ENCODE measurements at places on chromosomes 2 and 18.

DNA sequence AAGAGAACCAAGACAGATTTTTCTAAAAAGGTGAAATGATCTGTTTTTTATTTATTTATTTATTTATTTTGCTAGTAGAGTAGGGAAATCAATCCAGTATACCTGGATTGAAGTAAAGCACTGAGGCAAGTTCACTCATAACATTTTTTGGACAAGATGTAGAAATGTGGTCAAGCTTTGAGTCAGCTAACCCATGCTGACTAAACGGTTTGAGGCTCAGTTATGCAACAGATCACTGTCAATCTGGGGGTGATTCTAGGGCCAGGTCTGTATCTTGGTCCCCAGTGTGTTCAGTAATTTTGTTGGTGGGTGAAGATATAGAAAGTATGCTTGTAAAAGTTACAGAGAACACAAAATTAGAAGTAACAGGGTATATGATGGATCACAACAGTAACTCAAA is 60.2 kb downstream of the RMDN2 start:
- peak; percentile 51 for DNase-seq

- DNase-seq: no peak
These were observed 46.4 kb downstream of the STK25 start for GRCh38 chr2:241461693-241462677.

GRCh38 chr2:177541258-177541991 is 148.9 kb downstream of the AGPS start:
- DNase-seq: no peak

DNA sequence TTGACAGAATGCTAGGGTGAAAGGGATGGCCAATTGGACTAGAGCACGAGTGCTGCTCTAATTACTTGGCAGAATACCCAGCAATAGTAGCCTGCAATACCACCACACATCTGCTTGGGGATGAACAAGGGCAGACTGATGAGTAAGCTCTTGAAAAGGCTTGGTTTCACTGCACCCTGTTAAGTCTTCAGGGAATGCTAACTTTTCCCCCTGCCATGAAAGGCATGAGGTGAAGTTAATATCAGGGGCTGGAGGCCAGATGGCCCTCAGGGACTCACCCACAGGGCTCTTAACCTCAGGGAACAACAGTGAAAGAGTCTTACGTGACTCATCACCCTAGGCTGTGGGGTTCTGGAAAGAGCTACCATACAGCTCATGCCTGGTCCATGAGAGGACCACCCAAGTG is 51.7 kb upstream of the MYL1 start:
- no peak for DNase-seq

GRCh38 chr2:98522854-98523253 is 78.2 kb downstream of the INPP4A start:
- no peak for DNase-seq

- no peak for DNase-seq
These were observed 310.4 kb upstream of the NT5C1B start for GRCh38 chr2:18899725-18900124.

- DNase-seq: no peak
These were observed 5.5 kb downstream of the ZNF396 start for GRCh38 chr18:35371412-35372195.

DNA sequence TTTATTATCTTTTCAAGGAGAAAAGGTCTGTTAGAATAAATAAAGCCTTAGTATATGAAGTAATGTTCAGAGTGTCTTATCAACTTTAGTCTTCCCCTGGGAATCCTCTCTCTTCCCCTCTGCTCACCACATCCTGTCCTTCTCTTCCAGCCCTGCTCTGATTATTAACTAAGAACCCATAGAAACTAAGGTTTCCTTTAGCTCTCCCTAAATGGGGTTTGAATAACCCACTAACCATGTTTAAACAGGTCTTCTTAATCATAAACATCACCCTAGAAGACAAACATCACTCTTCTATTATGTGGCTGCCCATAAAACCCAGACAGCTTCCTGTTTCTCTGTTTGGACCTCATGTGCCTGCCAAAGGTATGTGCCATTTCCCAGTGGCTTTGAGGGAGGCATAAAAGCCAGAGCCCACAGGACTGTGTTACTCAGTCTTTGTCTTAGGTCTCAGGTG is 50.1 kb downstream of the SLC14A1 start:
- peak; percentile 56 for DNase-seq

GRCh38 chr2:19592197-19592596 is 233.8 kb upstream of the OSR1 start:
- DNase-seq: no peak

- DNase-seq: no peak
These were observed 127.6 kb upstream of the SERPINE2 start for GRCh38 chr2:224166654-224167053.

GRCh38 chr2:138155304-138155703 is 191.0 kb downstream of the HNMT start:
- DNase-seq: no peak

DNA sequence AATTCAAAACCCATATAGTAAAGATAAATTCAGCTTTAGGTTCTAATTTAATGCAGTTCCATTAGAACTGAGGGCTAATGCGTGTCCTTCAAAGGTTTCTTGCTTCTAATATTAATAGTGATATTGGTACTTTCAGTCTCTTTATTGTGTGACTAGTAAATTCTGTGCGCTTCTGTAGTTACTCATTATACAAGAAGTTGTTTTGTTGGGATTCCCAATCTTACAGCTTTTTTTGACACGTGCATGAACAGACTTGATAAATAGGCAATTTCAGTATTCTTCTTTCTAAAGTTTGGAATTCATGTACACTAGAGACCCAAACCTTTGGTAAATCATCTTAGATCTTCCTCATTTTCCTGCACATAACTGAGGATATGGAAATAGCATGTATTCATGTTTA is 71.8 kb downstream of the HAUS1 start:
- no peak for DNase-seq

DNA sequence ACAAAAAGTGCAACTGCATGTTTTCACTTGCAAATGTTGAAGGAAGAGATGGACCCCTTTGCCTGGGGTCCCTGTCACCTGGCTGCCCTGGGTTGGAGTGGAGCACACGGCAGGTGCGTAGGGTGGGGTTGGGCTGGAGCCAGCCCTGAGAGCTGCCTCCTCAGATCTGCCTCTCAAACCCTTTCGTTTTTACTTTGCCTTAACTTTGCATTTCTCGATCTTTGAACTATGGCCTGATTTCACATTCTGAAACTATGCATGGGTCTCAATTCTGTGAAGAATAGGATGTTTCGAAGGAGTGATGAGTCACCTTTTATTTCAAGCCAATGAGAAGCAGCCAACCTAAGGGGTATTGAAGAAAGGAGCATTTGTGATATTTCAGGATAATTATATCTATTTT is 132.8 kb downstream of the ACOXL start:
- no peak for DNase-seq

DNA sequence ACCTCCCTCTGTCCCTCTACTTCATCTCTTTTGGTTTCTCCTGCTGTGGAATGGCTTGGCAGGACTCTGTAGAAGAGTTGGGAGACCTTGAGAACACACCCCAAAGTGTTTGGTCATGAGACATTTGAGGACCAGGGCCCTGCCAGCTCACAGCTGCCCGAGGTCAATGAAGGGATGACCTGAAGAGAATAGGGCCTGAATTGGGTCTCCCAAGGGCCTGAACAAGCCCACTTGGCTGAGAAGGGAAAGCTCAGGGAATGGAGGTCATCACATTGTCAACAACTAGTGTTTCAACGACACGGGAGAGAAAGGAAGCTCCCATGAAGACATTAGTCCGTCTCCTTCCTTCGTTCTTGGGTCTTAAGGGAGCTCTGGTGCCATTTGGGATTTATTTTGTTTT is 52.8 kb downstream of the TTC32 start:
- no peak for DNase-seq

DNA sequence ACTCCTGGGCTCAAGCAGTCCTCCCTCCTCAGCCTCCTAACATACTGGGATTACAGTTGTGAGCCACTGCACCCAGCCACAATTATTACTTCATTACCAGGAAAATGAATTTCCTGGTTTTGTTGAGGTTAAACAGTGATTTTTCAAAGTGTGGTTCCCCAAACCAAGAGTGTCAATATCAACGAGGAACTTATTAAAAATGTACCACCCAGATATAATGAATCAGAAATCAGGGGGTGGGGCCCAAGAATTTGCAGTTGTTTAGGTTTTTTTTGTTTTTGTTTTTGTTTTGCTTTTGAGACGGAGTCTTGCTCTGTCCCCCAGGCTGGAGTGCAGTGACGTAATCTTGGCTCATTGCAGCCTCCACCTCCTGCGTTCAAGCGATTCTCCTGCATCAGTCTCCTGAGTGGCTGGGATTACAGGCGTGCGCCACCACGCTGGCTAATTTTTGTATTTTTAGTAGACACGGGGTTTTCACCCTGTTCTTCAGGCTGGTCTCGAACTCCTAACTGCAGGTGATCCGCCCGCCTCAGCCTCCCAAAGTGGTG is 94.1 kb downstream of the WDSUB1 start:
- no peak for DNase-seq

DNA sequence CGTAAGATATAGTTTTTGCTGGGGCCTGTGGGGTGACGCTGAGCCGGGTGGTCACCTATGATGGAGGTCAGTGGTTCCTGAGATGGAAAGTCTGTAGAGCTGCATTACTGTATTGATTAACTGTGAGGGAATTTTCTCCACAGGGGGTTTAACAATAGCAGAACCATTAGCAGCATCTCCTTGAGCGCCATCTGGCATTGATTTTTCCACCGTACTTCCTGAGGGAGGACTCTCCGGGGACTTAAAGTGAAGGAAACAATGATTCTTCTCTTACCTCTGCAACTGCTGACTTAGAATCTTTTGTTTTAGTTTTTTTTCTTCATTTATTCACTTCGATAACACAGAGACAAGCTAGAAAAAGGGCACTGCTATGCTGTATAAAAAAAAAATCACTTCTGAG is 22.6 kb upstream of the RNF125 start:
- no peak for DNase-seq

GRCh38 chr2:83162421-83162820 is 1296.7 kb downstream of the SUCLG1 start:
- DNase-seq: no peak

GRCh38 chr2:19801367-19802080 is 100.3 kb downstream of the TTC32 start:
- peak; percentile 71 for DNase-seq

DNA sequence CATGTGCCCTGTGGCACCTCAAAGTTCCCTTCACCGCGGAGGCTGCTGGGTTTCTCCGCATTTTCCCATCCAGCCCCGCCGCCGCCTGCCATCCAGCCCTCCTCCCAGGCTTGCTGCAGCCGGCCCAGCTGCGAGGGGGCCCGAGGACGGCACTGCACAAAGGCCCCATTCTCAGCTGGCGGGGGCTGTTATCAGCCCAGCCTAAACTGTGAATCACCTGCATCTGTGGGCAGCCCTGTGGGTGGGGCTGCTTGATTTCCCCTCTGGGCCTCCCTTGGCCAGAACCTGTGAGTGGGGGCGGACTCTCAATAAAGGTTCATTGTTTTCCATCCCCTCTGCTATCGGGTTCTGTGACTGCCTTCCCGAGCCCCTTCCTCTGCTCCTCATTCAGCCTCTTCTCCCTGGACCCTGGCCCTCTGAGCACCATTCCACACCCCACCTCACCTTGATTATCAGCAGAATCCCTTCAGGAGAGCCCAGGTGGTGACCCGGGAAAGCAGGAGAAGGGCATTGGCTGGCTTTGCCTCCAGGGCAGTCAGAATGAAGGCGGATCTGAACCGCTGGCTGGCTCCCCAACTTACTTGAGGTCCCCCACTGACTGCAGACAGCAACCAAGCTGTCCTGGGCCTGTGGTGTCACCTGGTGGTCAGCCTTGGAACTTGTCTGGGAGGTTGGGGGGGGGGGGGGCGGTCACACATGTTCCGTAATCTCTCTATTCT is 204.5 kb downstream of the ZFP36L2 start:
- no peak for DNase-seq

DNA sequence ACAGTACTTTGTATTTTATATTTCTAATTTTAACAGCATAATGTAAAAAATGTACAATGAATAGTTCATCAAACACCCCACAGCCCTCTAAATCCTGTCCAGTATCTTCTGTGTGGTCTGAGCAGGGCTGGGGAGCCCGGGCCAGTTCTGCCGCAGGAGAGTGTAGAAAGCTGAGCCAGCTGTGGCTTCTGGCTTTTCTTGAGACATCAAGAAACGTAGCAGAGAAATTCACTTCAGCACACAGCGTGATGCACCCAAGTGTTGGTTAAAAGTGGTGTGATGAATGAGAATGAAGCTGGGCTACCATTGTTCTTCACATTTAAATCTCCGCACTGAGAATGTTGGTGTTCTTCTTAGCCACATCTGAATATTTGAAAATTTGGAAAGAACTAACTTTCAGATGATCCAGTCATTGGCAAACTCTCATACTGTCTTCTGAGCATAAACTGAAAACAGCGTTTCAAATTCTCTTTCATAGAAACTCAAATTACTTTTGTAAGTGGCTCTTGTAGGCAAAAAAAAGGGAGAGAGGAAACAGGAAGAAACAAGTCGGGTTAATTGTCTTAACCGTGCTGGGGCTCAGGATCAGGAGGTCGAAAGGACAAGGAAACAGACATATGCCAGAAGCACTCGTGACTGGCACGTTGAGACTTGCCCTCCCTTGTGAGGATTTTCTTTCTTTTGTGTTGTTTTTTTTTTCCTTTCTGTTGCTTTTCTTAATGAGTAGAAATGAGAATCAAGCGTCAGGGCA is 23.4 kb upstream of the TMEM87B start:
- no peak for DNase-seq

DNA sequence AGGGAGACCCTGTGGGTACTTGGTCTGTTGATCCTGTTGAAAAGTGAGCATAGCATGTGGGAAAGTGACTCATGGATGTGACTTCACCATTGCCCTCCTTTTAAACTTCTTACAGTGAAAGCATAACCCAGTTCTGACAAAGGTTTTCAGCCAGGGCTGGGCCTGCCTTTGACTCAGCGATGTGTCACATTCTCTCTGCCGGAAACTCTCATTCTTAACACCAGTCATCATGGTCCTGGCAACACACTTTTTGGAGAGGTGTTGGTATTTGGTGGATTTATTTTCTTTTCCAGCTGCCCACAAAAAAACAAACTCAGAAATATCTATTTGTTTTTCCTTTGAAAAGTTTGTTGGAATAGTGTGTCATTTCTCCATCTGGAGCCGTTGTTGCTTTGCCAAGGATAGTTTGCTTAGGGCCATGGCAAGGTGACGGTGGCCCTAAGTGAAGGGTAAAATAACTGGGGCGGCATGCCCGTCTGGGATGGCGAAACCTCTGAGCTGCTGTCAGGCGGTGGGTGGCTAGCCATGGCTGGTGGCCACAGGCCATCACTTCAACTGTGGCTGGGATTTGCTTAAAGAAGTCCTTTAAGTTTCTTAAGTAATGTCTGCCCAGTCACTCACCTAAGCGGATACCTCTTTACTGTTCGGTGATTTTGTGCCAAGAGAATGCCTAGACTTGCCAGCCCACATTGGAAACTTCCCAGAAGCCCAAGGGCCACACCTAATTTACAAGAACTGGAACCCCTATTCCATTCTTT is 123.3 kb downstream of the LTBP1 start:
- peak; percentile 93 for DNase-seq

- no peak for DNase-seq
These were observed 5.9 kb downstream of the KCNG2 start for GRCh38 chr18:79803611-79804051.
